Subcutaneous preadipocyte (primary cell): ENCODE measurements at places on chromosomes 1 and 21. TPM values are rescaled to one million over a fixed set of nuclear protein-coding genes. Genes with fewer than 3 reads are reported as not detected.

Gene SH3BGR
- 0.98 and 1.8 TPM in 2 replicates for total RNA-seq

Gene KAZN
- 6.6 and 10.3 TPM in 2 replicates for total RNA-seq

Gene DUSP12
- total RNA-seq = 32.0 and 34.4 TPM in 2 replicates

Gene ERG
- under 0.01 and 0.39 TPM in 2 replicates for total RNA-seq

Gene LIN28A
- total RNA-seq = not detected in 2 replicates

Gene KLHDC9
- 0.20 and 0.73 TPM in 2 replicates for total RNA-seq

Gene GJA8
- total RNA-seq = not detected in 2 replicates

Gene BTG2
- total RNA-seq = 6.8 and 9.9 TPM in 2 replicates

Gene ILDR2
- under 0.01 TPM in 2 replicates for total RNA-seq

Gene OR2L5
- total RNA-seq = not detected in 2 replicates

Gene KIF17
- 0.20 TPM in 1 of 2 replicates, not detected in the other for total RNA-seq

Gene METTL25B
- total RNA-seq = 8.8 and 9.8 TPM in 2 replicates

Gene OR2W3
- 0.20 and 3.7 TPM in 2 replicates for total RNA-seq

Gene LCE1B
- total RNA-seq = not detected in 2 replicates

Gene APOBEC4
- total RNA-seq = not detected in 2 replicates

Gene OR2M3
- not detected in 2 replicates for total RNA-seq

Gene NUP210L
- total RNA-seq = under 0.01 TPM in 2 replicates

Gene C1QTNF12
- total RNA-seq = 0.59 and 1.8 TPM in 2 replicates

Gene SYNC
- total RNA-seq = 9.2 and 23.9 TPM in 2 replicates

Gene CFHR3
- not detected in 2 replicates for total RNA-seq

Gene RNU1-2
- total RNA-seq = under 0.01 TPM in 2 replicates
